ENCODE measurements at places on chromosomes 12 and 14.

- DNase-seq: no peak
Measured at GRCh38 chr12:130792821-130793553, 46.1 kb downstream of the STX2 start.

- no peak for DNase-seq
Measured at GRCh38 chr12:113464852-113465719, 6.6 kb downstream of the LHX5 start.

GRCh38 chr14:38121320-38122020, 86.2 kb upstream of the SSTR1 start:
- DNase-seq: no peak

GRCh38 chr14:69667938-69668335, 56.5 kb downstream of the SUSD6 start:
- DNase-seq: no peak

DNA sequence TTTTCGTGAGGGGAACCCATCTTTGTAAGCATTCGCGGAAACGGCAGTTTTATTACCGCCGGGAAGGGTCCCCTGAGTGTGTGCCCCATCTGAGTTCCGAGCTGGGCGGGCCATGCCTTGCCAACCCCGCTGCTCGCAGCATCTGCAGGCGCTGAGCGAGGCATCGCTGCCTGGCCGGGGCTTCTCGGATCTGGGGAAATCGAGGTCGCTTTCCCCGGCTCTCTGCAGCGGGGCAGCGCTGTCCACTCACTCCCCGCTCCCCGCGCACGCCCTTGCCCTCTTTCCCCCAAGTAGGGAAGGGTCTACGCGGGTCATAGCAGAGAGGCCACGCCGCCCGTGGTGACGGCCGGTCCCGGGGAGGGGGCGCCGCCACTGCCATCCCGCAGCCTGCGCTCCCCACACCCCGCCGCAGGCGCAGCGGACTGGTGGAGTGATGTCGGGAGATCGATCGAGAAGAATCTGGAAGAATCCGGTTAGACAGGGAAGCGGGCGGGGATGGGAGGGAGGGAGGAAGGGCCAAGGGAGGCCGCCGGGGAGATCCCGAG, 507 bp upstream of the FKBP4 start:
- DNase-seq: peak; percentile 15

GRCh38 chr14:76212242-76212641, 60.5 kb downstream of the GPATCH2L start:
- no peak for DNase-seq

DNA sequence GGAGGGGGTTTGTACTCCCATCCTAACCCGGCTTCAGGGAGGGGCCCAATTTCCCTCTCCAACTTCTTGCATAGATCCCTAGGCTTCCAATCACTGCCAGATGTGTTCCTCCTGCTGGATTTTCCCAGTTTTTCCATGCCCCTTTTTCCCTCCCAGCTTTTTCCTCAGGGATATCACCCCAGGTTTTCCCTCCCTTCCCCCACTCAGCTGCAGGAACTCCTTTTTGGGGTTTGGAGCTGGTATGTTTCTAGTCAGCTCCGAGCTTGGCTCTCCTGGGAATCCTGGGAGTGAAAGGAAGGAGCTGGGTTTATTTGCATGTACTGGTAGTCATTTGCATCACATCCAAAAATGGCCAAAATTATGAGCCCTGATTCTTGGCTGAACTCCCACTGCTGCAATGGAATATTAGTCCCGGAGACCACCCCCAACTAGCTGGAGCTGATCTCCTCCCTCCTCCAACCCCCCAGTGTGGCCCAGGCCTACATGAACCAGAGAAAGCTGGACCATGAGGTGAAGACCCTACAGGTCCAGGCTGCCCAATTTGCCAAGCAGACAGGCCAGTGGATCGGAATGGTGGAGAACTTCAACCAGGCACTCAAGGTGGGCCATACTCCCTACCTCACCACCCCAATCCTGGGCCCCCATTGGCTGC, 1.4 kb upstream of the RDH5 start:
- no peak for DNase-seq

DNA sequence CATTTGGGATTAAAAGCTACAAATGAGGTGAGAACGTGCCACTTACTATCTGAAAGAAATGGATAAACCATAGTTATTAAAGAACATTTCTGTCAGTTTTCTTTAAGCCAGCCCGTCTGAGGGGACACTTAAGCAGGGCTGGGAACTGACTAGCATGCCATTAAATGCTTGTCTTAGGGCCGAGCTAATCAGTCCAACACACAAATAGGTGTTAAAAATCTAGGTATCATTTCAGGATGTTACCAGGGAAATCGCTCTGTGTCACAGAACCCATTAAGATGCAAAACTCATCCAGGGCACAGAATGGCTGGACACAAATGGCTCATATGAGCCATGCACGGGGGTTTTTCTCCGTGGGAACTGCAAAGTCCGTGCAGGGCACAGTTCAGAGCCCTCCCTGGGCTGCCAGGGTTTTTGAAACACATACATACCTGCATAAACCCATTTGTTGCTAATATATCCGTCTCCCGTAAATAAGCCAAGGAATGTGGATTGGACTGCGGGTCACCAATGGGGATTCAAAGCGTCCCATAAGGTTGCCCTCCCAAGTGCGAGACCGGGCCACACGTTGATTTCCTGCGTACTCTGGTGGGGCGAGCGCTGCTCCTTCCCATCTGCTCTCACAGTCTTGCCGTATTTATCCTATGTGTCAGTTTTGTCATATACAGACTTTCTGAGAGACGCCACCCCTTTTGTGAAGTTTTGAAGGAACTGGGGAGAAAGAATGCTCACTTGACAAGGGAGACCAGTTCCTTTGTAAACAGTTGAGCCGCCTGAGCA, 5.4 kb upstream of the GSC start:
- no peak for DNase-seq

GRCh38 chr12:92654929-92655328, 47.9 kb upstream of the PLEKHG7 start:
- DNase-seq: no peak

DNA sequence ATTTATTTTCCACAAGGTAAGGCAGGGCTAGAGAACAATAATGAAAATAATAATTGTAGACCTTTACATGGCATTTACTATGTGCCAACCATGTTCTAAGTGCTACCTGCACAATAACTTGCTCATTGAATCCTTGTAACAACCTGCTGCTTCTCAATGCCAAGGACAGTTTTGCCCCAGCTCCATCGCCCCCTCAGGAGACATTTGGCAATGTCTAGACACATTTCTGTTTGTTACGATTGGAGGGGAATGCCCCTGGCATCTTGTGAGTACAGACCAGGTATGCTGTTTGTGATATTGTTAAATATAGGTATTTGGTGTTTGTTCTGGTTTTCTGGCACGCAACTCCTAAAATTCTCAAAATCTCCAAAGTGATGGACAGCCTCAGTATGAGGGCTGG, 8.1 kb upstream of the ATXN2 start:
- DNase-seq: no peak

- DNase-seq: no peak
Measured at GRCh38 chr14:33393231-33393894, 454.7 kb downstream of the NPAS3 start.

DNA sequence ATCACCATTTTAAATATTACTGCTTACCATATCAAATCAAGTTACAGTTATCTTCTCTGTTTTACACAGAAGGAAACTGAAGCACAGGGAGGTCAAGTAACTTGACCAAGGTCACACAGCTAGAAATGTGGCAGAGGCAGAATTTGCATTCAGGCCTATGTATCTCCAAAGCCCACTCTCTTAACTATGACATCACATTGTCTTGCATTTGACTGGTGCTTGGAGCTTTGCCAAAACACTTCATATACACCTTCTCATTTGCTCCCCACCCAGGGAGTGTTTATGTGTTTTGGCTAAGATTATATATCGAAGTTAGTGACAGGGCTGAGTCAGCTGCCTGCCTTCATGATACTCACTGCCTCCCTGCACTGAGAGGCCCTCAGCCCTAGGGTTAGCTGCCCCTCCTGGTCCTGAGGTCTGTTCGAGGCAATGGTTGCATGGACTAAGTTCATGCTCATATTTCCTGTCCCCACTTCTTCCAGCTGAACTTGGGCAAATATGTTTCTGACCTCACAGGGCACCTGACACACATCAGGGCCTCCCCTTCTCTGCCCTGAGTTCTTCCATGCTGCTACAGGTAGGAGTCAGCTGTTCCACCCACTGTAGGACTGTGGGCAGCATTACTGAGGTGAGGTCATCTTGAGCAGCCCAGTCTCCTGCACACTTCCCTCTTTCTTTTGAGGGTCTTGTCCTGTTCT, 1.8 kb downstream of the GALNT6 start:
- DNase-seq: no peak

- DNase-seq: no peak
Measured at GRCh38 chr14:92717571-92718042, 30.8 kb downstream of the LGMN start.

DNA sequence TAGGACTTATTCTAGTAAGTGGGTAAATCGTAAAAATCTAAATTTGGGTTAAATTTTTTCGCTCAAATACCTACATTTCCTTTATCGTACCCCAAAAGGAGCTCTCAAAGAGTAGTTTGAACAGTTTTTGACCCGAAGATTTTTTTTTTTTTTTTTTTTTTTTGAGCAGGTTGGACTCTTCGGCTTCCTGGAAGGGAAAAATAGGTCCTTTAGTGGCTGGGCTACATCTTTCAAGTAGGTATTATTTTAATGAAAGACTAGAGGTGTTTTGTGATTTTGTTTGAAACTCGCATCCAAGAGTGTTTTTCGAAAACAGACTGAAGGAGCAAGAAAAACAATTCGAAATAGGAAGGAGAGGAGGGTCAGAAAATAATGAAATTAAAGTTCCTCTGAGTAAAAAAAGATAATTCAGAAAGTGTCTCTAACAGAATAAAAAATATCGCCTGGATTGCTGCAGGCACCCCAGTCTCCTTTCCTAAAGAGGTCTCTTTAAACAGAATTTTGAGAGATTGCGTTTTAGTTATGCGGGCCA, 6.0 kb downstream of the CDKN1B start:
- DNase-seq: no peak

DNA sequence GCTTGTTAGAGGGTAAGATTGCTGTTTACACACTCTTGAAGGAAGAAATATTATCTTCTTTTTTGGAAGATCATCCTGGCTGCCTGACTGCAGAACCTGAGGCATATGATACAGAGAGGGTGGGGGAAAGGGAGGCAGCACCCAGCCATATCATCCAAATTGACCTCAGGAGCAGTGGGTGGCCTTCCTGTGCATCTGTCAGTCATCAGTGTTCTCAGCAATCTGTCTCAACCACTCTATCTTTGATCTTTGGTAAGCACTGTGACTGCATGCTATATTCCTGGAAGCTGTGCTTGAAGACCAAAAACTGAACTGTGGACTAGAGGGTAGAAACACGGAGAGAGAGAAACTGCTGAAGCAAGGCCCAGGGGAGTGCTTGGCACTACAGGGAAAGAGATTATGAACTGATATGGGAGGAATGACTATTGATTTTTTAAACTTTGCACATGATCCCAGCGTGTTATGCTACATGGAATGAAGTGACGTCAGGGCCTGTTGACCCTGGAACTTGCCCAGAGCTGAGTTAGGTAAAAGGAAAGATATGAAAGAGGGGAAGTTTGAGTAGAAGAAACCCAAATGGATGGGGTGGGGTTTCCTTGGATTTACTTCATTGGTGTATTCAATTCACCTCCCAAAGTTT, 171.5 kb downstream of the ASCL1 start:
- DNase-seq: no peak

DNA sequence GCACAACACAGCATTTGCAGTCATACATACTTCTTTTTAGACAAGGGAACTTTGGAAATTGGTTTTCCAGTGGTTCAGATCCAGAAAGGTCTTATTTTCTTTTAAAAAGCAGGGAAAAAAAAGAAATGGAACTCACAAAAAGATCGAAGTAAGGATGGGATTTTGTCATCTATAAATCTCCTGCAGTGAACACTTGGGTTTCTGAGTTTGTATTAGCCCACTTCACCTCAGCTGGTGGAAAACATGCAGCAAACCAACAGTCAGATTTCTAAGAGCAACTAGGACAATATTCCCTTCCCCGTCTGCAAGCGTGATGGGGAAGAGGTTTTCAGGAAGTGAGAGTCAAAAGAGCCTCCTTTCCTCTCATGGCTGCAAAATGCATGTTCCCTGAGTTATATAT, 4.6 kb downstream of the MYF5 start:
- DNase-seq: no peak

Measured in CD4-positive, alpha-beta T cell treated with Interleukin-6 at 100 ng/mL for 8 hours (primary cell).